ENCODE measurements at places on chromosomes 6 and 20.
A peak's percentile ranks its signal among the peaks of the same experiment; 100 is the strongest.

- DNase-seq, result no peak
Observed at GRCh38 chr6:31272836-31273626, 1.1 kb upstream of the HLA-C start.

DNA sequence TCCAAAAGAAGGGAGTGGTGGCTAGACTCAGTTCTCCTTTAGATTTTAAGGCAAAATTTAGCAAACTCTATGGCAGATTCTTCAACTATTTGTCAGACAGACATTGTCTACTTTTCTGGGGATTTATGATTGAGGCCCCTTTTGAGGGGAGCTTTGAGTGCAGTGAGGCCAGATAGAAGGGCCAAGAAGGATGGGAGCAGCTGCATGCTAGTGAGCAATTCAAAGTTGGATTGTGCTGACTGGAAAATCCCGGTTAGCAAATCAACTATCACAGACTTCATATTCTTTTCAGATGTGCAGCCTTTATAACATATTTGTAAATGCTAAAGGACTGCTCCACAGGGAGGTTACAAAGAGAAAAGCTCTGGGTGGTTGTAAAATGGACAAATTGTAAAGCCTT lies 35.0 kb upstream of the ESR1 start:
- no peak for DNase-seq

GRCh38 chr6:147559006-147559405 lies 50.5 kb downstream of the SAMD5 start:
- no peak for DNase-seq

DNA sequence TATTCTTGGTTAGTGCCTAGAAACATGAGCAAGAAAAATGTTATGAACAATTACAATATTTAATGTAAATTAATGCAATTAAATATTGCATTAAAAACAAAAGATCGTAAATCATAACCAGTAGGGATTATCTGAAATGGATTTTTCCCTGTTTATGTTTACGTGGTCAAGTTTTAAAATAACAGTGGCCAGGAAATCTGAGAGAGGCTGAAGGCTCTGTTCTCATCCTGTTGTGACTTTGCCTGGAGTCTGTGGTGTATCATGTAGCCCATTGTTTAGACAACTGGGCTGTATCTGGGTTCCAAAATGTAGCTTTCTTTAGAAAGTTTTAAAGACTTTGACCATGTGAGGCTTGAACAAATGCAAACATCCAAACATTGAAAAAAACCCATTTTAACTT lies 2.4 kb downstream of the MYO6 start:
- no peak for DNase-seq

DNA sequence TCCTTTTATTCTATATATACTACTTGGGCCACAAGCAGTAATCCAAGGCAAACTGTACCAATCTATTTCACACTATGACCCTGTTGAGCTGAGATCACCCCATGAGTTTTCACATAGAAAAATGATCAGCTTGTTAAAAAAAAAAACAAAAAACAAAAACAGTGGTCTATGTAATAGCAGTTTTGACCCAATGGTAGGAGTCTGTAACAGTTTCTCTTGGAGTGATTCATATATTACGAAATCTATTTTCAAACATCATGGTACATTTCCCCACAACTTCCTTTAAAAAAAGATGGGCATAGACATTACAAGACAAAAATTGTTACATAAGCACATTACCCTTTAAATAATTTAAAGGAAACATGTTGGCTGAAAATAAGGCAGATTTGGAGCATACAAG lies 78.1 kb downstream of the PRSS35 start:
- no peak for DNase-seq

GRCh38 chr6:34697904-34698559 lies 1.5 kb upstream of the ILRUN start:
- DNase-seq, result no peak

GRCh38 chr6:126811321-126811720 lies 307.1 kb upstream of the RSPO3 start:
- no peak for DNase-seq

DNA sequence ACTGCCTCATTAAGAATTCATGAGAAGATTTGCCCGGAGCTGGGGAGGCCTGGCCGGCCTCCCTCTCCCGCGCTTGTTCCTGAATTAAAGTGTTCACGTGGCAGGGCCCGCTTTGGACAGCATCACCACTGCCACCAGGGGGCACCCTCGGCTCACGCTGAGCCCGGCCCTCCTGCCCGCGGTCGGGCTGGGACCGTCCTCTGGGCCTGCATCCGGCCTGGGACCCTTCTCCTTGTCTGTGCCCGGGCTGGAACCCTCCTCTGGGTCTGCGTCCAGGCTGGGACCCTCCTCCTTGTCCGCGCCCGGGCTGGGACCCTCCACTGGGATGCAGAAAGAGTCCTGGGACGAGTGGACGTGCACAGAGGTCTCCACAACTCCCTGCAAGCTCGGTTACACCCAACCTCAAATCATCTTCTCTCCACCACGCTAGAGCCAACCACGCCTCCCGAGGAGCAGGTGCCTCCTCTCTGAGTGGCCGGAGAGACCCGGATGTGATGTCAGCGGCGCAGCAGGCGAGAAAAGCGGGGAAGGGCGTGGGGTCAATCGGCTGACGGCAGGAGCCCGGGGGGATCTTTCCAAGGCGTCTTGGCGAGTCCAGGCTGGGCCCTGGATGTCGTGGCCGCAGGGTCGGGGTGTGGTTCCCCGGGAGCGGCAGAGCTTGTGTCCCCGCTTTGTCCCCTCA lies 50.9 kb upstream of the DACT2 start:
- no peak for DNase-seq

- DNase-seq, result no peak
Observed at GRCh38 chr20:24960861-24961260, 11.8 kb downstream of the CST7 start.

GRCh38 chr20:63622732-63623131 lies 4.2 kb downstream of the GMEB2 start:
- no peak for DNase-seq

- DNase-seq, result no peak
Observed at GRCh38 chr20:23361119-23361475, 885 bp upstream of the GZF1 start.

- DNase-seq, result no peak
Observed at GRCh38 chr20:23159256-23159946, 73.3 kb upstream of the CD93 start.

DNA sequence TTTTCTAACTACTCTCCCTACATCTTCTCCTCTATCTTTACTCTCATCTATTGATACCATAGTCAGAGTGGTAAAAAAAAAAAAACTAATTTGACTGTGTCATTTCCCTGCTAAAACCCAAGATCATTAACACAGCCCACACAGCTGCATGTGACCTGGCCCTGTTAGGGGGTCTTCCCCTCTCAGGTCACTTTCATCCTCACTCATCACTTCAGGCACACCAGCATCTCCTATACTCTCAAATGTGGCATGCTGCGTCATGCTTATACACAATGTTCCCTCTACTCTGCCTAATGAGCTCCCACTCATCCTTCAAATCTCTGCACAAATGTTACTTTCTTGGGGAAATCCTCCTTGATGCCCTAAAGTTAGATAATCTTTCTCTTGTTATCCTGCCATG lies 86.8 kb downstream of the CDK19 start:
- DNase-seq, result no peak

DNA sequence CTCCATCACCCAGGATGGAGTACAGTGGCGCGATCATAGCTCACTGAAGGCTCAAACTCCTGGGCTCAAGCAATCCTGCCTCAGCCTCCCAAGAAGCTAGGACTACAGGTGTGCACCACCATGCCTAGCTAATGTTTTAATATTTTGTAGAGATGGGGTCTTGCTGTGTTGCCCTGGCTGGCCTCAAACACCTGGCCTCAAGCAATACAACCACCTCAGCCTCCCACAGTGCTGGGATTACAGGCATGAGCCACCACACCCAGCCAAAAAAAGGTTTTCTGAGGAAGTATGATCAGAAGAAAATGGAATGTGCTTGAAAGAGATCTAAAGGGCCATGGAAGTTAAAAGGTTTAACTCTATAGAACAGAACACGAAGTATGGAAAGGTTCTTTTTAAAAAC lies 8.7 kb downstream of the RBBP9 start:
- DNase-seq, result no peak

DNA sequence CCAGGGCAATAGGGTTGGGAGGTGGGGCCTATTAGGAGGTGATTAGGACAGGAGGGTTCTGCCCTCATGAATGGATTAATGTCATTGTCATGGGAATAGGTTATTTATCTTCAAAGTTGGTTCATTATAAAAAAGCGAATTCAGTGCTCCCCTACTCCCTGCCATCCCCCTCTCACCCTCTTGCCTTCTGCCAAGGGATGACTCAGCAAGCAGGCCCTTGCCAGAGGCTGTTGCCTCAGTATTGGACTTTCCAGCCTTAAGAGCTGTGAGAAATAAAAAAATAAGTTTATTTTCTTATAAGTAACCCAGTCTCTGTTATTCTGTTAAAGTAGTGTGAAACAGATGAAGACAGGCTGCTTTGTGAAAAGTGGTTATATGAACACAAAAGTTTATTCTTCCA lies 381.1 kb upstream of the ZFP64 start:
- no peak for DNase-seq

DNA sequence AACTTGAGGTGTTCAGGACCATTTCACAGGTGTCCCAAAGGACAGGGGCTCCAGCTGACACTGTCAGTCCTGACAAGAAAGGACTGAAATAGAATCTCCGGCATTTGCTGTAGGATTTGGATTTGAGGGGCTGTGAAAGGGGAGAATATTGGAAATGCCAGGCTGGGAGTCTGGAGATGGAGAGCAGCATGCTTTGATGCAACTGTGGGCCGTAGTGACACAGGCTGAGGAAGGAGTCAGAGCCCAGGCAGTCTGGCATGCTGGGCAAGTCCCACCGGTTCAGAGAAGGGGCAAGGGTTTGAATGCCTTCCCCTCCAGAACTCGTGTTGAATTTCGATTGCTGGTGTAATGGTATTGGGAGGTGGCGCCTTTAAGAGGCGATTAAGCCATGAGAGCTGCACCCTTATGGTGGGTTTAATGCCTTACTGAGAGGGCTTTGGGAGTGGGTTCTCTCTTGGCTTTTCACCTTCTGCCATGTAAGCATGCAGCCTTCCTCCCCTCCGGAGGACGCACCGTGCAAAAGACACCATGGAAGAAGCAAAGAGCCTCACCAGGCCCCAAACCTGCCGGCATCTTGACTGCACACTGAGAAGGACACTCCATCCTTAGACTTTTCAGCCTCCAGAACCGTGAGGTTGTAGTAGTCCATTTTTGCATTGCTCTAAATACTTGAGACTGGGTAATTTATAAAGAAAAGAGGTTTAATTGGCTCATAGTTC lies 9.4 kb upstream of the PYGB start:
- DNase-seq, result no peak

DNA sequence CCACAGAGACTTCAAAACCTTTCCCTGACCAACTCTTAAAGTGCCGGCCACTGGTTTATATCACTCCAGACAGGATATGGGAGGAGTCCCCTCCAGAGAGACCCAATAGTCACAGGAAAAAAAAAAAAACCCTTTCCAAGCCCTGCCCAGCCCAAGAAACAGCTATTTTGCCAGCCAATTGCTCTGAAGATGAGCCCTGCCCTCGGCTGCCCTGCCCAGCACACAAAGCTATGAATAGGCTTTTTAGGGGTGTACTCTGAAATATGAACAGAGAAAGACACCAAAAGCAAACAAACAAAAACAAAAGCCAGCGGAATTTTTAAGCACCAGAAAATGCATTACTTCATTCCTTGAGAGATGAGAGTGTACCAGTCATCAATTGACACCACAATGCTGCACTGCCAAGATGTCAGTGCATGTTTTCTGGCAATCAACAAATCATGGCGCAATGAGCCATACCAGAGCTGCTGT lies 275.1 kb downstream of the C6orf118 start:
- no peak for DNase-seq

GRCh38 chr6:21111093-21111725 lies 482.3 kb upstream of the SOX4 start:
- no peak for DNase-seq

- peak; percentile 70 for DNase-seq
Observed at GRCh38 chr6:22149501-22150367, 147.1 kb downstream of the PRL start.

DNA sequence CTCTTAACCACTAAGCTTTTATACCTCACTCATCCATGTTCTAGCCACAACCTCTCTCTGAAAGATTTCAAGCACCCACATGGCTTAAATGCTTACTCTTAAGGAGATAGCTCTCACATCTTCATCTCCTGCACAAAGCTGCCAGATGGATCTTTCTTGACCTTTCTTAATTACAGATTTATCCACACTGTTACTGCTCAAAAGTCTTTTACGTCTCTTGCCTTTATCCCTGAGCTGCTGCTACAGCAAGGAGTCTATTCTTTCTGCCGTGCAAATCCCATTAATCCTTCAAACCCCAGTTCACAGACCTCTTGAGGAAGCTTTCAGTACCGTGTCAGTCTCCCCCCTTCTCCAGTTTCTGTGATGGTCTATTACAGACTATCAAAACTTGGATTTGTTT lies 54.6 kb downstream of the B4GALT5 start:
- no peak for DNase-seq

GRCh38 chr6:4522453-4522852 lies 253.8 kb upstream of the CDYL start:
- no peak for DNase-seq

- DNase-seq, result no peak
Observed at GRCh38 chr20:61649105-61649859, 397.2 kb downstream of the CDH4 start.

GRCh38 chr6:121816361-121816760 lies 380.9 kb downstream of the GJA1 start:
- DNase-seq, result no peak

DNA sequence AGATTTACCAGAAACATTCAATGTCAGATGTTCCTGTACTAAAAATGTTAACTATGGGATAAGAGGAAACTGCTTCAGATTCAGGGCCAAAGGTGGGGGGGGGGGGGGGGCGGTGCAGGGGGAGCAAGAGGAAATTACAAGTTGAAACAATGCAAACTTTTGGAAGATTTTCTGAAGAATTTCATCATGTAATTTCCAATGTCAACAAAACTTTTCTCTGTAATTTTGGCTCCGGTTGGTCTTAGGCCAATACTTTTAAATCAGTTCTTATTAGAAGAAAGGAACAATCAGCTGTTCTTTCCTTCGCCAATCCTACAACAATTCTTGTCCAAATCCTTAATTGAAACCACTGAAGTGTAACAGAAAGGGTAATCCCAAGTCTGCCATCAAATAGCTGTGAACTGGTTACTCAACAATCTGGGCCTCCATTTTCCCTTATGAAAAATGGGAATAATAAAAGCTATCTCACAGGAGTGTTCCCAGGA lies 13.1 kb downstream of the UQCC1 start:
- DNase-seq, result no peak

GRCh38 chr6:79215213-79215824 lies 19.2 kb downstream of the HMGN3 start:
- DNase-seq, result no peak
